Camera-type eye (tissue), 1 donor: ENCODE measurements at places on chromosomes 12 and 14. TPM values are rescaled to one million over a fixed set of nuclear protein-coding genes. Genes with fewer than 3 reads are reported as not detected.

The CHURC1 gene
- 89.7 TPM for total RNA-seq

The DLK1 gene
- total RNA-seq: 112 TPM

The LRRC43 gene
- total RNA-seq: 1.6 TPM

The MYH6 gene
- 0.49 TPM for total RNA-seq

The LRRC74A gene
- not detected for total RNA-seq

The NTF3 gene
- total RNA-seq: 3.3 TPM

The SLC6A15 gene
- 71.4 TPM for total RNA-seq

The IGFBP6 gene
- total RNA-seq: 116 TPM

The VASH1 gene
- 40.7 TPM for total RNA-seq

The TMEM229B gene
- 7.0 TPM for total RNA-seq

The TIMELESS gene
- total RNA-seq: 24.6 TPM

The MFAP5 gene
- 96.9 TPM for total RNA-seq

The PPP1R1A gene
- total RNA-seq: 8.8 TPM

The MEG3 gene
- 371 TPM for total RNA-seq

The SLC7A8 gene
- 36.9 TPM for total RNA-seq

The ANKRD33 gene
- 4.2 TPM for total RNA-seq

The DBX2 gene
- total RNA-seq: 0.22 TPM

The PMEL gene
- total RNA-seq: 363 TPM

The DYRK2 gene
- total RNA-seq: 69.3 TPM

The CCDC175 gene
- total RNA-seq: 8.6 TPM

The BAZ2A gene
- 65.9 TPM for total RNA-seq

The RIPK3 gene
- total RNA-seq: 4.4 TPM

The ABCD2 gene
- total RNA-seq: 5.6 TPM

The POTEG gene
- not detected for total RNA-seq

The ANHX gene
- not detected for total RNA-seq

The ABCB9 gene
- total RNA-seq: 16.9 TPM

The SLCO1B1 gene
- total RNA-seq: not detected

The B4GALNT3 gene
- total RNA-seq: 6.8 TPM

The ATL1 gene
- total RNA-seq: 34.6 TPM

The LRP6 gene
- 110 TPM for total RNA-seq

The LMNTD1 gene
- total RNA-seq: not detected

The ADAM21 gene
- total RNA-seq: not detected

The KCNK10 gene
- 1.3 TPM for total RNA-seq

The SOCS2 gene
- total RNA-seq: 39.3 TPM

The HOXC9 gene
- total RNA-seq: not detected

The GTF2H3 gene
- total RNA-seq: 39.9 TPM

The WSCD2 gene
- 7.5 TPM for total RNA-seq

The BCL11B gene
- 4.4 TPM for total RNA-seq

The SDS gene
- total RNA-seq: not detected

The SRGAP1 gene
- total RNA-seq: 13.7 TPM

The LRP1-AS gene
- total RNA-seq: 3.4 TPM

The KRT73 gene
- not detected for total RNA-seq

The CRIP1 gene
- total RNA-seq: 18.5 TPM

The ZNF140 gene
- 50.0 TPM for total RNA-seq

The MED13L gene
- 319 TPM for total RNA-seq

The CEBPE gene
- total RNA-seq: not detected

The ASB2 gene
- 4.1 TPM for total RNA-seq

The LRRC10 gene
- not detected for total RNA-seq
